ENCODE measurements at places on chromosomes 12 and 14.

GRCh38 chr14:31075144-31075543, 49.0 kb upstream of the STRN3 start:
- no peak for DNase-seq

- peak; percentile 63 for DNase-seq
Measured at GRCh38 chr12:55996201-55996714, 818 bp upstream of the SUOX start.

- no peak for DNase-seq
Measured at GRCh38 chr14:80223696-80224465, 12.6 kb upstream of the DIO2 start.

DNA sequence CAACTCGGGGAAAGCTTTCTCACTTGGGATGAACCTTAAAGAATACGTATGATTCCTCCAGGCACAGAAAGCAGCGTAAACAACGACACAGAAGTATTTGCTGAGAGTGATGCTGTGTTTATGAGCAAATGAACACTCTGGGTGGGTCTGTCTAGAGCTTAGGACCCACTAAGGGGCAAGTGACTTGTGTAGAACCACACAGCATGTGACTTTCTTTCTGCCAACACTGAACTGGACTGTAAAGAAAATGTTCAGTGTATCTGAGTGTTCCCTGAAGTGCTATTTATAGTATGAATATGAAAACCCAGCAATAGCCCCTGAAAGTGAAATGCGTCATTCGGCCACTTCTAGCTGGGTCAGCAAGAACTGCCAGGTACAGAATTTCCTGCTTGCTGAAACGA, 78.5 kb downstream of the ST8SIA1 start:
- DNase-seq, result no peak

DNA sequence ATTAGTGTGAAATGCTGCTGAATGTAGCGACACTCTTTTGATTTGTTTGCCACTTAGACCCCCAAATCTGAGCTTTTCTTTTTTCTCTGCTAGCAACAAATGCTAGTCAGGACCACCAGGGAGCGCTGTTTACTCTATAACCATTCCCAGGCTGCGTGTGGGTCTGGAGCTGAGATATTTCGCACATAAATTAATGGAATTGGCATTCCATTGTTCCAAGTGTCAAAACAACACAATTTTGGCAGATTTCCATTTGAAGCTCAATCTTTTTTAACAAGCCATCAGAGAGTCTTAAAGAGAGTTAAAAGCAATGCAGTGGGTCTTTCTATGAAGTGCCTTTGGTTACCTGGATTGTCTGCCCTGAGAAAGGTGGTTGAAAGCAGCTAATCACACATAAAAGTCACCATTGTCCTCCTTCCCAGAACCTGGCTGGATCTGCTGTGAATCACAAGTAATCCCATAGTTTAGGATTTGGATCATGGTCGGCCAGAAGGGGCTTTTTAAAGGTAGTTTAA, 7.4 kb upstream of the TMEM132C start:
- no peak for DNase-seq

GRCh38 chr14:57845316-57845715, 20.6 kb downstream of the SLC35F4 start:
- DNase-seq, result no peak

DNA sequence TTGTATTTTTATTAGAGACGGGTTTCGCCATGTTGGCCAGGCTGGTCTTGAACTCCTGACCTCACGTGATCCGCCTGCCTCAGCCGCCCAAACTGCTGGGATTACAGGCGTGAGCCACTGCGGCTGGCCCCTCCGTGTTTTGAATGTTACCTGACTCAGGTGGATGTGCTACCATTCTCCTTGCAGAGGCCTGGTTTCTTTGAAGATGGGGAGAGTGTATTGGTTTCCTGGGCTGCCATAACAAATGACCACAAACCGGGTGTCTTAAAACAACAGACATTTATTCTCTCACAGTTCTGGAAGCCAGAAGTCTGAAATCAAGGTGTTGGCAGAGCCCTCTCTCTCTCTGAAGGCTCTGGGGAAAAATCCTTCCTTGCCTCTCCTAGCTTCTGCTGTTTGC, 98.0 kb downstream of the IRF2BPL start:
- DNase-seq, result no peak

DNA sequence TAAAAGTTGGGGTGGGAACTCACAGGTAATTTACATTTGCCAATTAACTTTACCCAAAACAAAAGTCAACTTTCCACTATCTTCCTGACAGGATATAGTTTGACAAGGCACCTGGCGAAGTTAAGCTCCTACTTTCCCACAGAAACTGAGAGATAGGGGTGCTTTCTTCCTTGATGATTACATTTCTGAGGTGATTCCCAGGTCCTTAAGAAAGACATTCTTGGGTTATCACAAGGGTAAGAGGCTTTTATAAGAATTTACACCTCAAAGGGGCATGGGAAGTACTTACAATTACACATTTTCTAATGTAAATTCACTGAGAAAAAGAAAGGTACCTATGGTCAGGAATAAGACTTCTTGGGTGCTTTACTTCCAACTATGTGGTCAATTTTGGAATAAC, 660.9 kb upstream of the MGAT4C start:
- DNase-seq, result no peak
